ENCODE measurements at places on chromosomes 13 and 19.

DNA sequence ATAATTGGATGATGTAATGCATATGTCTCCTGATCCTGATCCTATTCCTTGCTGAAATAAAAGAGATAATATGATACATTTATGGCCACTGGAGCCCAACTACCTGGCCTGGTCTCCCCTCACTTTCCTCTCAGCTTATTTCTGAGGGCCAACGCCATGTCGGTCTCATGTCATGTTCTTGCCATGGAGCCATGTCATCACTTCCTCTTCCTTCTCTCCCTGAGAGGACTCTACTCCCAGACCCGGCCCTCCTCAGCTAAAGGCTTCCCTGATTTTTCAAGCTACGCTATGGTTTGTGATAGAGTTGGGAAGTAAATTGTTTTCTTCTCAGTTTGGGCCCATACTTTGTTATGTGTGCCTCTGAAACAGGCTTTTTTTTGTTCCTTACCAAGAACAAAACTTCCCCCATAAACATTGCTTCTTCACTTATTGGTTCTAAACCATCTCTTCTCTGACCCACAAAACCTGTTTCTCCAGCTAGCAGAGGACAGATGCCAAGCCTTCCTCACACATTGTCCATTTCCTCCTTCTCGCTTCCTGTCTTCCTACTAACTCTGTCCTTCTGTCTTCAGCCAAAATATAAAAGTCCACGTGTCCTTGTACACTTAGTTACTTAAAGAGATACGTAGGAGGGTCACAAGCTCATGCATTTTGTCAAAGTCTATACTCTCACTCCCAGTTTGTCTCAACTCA is 319.9 kb upstream of the DACH1 start:
- DNase-seq: no peak

GRCh38 chr13:79637133-79637763 is 156.3 kb downstream of the NDFIP2 start:
- no peak for DNase-seq

GRCh38 chr19:55013596-55013995 is 24.5 kb downstream of the GP6 start:
- no peak for DNase-seq

DNA sequence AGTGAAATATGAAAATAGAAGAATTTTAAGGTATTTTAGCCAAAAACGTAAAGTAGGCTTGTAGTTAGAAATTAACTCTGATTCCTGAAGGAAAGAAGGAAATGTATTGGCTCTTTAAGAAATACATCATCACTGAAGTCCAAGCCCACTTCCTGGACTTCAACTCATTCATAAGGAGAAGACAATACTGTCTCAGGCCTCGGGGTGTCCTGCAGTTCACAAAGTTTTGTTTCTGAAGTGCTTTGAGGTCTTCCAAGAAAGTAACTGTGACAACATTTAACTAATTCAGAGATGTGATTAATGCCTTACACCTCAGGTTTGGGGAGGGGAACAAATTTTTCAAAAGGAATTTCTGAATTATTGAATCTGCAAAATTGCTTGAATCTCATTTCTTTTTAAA is 65.8 kb upstream of the STARD13 start:
- DNase-seq: no peak

- DNase-seq: no peak
These were observed 11.7 kb downstream of the HIF3A start for GRCh38 chr19:46308510-46308909.

DNA sequence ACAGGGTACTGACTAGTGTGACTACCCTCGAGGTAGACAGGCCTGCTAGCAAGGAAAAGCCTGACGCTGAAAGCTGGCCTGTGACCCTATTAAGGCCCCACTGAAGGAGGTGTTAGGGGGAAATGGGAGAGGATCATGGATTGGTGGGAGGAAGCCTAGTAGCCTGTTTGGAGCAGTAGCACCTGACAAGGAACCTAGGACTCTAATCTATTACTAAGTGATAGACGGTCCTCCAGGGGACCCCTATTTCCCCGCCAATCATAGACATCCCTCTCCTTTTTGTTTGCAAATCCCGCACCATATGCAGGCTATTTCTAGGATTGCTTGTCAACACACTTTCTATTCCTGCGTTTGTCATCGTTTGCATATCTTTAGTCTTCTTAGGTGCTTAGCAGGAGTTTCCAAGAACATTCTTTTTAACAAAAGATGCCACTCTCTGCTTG is 1338.8 kb upstream of the MIR17HG start:
- no peak for DNase-seq

DNA sequence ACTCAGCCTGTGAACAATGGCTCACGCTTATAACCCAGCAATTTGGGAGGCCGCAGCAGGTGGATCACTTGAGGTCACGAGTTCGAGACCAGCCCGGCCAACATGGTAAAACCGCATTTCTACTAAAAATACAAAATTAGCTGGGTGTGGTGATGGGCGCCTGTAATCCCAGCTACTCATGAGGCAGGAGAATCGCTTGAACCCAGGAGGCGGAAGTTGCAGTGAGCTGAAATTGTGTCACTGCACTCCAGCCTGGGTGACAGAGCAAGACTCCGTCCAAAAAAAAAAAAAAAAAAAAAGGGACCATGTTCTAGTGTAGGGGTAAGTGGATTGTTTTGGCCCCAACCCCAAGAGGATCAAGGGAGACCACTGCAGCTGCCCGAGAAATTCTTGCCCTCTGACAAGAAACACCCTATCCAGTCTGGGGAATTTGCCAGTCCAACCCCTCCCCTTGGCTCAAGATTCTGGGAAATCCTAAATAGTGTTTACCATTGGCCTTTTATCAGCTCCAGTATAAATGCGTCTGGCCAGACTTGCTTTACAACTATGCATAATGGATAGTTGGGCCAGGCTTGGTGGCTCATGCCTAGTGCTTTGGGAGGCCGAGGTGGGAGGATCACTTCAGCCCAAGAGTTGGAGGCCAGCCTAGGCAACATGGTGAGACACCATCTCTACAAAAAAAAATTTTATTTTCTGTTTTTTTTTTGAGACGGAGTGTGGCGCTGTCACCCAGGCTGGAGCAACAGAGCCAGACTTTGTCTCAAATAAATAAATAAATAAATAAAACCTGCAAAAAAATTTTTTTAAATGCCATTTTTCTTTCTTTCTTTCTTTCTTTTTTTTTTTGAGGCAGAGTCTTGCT is 5.1 kb upstream of the DHDH start:
- no peak for DNase-seq

DNA sequence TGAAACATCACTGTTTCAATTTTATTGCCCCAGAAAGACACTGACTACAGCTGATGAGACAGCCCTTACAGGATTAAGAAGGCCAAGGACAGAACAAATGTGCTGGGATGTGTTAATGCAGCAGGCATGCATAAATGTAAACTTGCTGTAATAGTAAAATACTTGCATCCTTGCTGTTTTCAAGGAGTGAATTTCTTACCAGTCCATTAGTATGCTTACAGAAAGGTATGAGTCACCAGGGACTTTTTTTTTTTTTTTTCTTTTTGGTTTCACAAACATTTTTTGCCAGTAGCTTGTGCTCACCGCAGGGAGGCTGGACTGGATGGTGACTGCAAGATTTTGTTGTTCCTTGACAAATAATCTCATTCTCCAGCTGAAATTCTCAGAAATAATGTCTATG is 55.1 kb downstream of the GPR180 start:
- DNase-seq: no peak

GRCh38 chr13:94323764-94324758 is 155.4 kb downstream of the DCT start:
- no peak for DNase-seq

GRCh38 chr19:5480427-5480836 is 25.2 kb downstream of the ZNRF4 start:
- no peak for DNase-seq

DNA sequence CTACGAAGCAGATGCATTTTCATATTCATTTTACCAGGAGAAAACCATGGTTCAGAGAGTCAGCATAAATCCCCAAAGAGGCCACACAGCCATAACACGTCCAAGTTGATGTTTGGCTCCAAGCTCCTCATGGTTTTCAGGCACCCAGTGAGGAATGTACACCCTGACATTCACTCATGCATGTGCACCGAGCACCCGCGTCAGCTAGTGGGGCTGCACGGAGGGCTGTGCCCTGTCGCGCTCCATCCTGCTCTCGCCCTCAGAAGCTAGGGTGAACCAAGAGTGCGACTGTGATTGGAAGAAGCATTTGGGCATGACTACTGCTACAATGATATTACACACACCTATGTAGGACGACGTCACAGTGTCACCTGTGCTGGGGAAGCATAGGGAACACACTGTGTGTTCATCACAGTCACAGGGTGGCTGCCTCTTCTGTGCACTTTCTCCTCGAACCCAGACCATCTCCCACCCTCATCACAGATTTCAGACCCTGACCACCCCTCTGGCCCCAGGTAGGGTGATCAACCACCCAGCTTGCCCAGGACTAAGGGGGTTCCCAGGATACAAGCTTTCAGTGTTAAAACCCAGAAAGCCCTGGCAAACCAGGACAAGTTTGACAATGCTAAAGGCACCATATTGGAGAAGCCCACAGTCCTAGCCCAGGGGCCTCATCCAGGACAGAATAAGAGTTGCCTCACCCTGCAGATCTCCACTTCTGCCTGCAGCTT is 148.6 kb upstream of the ZNF507 start:
- DNase-seq: no peak

DNA sequence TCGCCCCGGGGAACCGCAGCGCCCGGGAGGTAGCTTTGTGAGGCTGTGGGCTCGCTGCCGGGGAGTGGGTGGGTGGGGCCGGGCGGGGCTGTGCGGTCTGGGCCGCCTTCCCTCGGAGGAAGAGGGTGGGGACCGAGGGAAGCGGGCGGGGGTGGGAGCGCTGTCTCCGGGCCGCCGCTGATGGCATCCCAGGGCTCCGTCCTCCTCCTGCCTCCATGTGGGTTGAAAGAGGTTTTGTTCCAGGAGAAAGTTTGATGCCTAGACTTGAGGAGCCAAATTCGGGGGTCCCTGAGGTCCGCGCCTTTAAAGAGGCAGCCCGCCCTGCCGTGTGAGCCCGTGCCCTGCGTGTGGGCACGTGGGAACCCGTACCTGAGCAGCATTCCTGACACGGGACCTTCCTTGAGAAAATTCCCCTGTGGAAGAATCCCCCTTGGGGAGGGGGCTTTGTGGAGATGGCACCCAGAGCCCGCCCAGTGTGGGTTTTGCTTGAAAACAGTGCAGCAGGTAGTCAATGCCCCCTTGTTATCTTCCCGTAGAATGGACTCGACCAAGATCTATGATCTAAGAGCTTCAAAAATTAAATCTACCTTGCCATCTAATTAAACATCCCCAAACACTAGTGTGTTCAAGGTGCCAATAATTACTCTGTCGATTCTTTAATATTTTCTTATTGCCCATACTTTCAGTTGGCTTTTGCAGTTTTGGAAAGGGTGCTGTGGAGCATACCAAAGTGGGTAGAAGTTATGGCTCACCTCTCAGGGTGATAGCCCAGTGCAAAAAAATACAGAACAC is 107.8 kb downstream of the RXFP2 start:
- no peak for DNase-seq

DNA sequence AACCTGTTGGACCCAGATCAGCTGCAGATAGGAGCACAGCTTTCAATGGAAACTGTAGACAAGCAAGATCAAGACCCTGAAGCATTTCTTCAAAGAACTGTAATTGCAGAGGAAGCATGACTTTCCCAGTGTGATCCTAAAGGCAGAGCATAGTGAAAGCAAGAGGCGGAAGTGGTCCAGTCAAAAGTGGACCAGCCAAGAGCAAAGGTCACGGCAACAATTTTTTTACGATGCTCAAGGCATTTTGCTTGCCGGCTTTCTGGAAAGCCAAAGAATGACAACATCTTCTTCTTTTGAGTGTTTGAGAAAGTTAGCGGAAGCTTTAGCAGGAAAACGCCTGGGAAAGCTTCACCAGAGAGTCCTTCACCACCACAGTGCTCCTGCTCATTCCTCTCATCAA is 111.6 kb downstream of the RNF17 start:
- DNase-seq: no peak

GRCh38 chr19:632579-633067 is 714 bp downstream of the POLRMT start:
- no peak for DNase-seq

- no peak for DNase-seq
These were observed 18.8 kb downstream of the UBE2L5 start for GRCh38 chr13:30440910-30441703.

GRCh38 chr19:8149261-8150094 is at the start of gene FBN3:
TSS of gene FBN3 (minus strand) at chr19:8149592. CDS start at chr19:8147480, 2,112 bp downstream.
- no peak for DNase-seq

DNA sequence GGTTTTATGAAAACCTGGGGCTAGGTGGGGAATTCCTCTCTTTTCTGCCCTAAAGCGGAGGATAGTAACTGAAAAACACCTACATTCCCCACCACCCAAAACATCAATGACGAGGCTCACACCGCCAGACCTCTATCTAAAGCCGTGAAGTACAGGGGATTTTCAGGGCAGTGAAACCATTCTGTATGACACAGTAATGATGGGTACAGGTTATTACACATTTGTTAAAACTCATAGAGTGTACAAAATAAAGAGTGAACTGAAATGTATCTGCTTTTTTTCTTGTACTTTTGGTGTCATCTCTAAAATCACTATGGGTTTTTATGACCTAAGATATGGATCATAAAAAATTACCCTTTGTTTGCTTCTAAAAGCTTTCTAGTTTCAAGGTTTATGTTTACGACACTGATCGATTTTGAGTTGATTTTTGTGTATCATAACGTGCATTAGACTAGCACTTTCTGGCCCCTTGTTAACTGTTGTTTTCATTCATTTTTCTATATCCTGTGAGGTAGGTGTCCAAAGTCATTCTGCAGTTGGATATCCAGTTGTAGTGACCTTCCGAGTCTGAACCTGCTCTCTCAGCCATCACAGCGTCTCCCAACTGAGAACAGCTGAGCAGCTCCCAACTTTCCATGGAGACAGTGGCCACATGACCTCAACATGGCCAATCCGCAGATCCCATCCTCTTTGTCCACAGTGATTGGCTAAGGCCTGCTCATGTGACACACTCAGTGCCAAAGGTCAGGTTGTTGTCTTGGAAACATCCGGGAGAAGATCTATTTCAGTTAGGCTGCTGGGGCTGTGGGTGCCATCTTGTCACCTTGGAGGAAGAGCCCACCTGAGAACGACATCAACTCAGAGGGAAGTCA is 10.3 kb downstream of the MBD3L2B start:
- DNase-seq: no peak

DNA sequence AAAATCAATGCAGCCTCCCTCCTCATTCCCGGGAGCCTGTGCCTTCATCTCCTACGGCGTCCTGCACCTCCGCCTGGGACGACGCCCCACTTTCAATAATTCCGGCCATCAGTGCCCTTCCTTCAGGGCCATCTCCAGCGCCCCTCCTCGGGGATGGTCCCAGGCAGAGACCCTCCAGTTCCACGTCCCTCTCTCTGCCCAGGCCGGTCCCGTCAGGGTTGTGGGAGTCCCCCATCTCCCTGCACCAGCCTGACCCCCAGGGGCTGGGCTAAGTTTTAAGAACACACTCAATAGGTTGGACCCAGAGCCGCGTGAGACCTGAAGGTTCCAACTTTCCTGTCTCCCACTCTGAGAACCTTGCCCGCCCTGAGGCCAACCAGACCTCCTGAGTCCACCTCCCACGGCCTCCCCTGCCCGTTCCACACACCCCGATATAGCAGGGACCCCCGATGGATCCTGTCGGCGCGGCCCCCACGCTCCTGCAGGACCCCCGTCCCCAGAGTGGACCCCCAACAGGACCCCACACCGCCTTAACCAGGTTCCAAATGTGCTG is 646 bp downstream of the TMEM161A start:
- no peak for DNase-seq
